Thymus (tissue), 14 donors: ENCODE measurements at places on chromosomes 5 and 9. TPM values are rescaled to one million over a fixed set of nuclear protein-coding genes. Genes with fewer than 3 reads are reported as not detected.

Gene IL33
- 14.5 TPM for polyA plus RNA-seq

DNA sequence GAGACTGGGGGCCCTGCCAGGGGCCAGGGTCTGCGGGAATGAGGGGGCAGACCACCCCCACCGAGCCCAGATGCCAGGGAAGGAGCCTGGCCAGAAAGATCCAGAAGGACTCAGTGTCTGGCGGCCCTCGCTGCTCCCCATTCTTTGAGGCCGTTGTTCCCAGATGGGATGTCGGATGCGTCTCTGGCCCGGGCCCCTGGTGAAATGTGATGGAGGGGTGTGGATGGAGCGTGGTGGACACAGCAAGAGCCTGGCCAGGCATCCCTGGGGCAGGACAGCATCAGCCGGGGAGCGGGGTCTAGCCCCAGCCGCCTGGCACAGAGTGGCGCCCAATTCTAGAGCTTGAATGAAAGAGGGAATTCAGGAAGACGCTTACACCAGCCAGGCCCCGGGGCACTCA is 46.2 kb upstream of the NKD2 start:
- DNase-seq = no peak

DNA sequence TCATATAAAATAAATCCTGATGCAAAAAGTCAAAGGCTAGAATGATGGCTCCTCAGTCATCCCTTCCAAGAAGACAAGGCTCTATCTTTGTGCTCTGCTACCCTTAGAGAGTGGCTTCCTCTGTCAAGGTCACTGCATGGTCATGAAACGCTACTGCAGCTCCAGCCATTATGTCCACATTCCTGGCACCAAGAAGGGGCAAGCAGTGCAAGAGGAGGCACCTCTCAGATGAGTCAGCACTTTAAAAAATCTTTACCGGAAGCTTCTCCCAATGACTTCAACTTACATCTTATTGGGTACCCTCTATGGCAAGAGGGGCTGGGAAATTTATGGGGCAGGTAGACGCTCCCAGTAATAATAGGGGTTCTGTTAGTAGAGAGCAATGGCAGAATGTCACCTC is 129.5 kb upstream of the CPEB4 start:
- no peak for DNase-seq

DNA sequence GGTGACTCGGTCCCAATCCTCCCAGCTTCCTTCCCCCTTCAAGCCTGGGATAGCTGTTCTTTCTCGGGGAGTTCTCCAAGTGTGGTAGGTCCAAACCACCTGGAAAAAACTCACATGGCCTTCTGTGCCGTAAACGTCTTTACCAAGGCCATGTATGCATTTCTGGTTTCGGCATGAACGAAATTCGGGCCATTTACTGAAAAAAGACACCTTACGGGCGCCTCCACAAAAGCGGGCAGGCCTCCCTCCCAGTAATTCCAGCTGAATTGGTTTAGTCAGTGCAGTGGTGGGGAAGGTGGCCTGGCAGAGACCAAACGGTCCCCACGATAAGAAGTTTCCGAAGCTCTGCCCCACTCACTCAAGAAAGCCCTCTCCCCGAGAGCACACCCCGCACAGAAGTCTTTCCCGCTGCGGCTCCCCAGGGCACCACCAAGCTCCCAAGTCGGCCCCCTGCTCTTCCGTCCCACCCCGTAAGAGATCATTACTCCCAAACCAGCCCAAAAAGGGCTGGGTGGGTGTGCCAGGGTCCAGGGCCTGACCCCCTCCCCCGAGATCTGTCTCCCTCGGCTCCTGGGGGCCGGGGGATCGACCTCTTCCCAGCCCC is 86.3 kb upstream of the MELK start:
- no peak for DNase-seq

Gene ANKDD1B
- 1.6 TPM for polyA plus RNA-seq
